ENCODE measurements at places on chromosomes 3 and 15.

- no peak for DNase-seq
These were observed 219.8 kb downstream of the ULK4 start for GRCh38 chr3:41742121-41742520.

DNA sequence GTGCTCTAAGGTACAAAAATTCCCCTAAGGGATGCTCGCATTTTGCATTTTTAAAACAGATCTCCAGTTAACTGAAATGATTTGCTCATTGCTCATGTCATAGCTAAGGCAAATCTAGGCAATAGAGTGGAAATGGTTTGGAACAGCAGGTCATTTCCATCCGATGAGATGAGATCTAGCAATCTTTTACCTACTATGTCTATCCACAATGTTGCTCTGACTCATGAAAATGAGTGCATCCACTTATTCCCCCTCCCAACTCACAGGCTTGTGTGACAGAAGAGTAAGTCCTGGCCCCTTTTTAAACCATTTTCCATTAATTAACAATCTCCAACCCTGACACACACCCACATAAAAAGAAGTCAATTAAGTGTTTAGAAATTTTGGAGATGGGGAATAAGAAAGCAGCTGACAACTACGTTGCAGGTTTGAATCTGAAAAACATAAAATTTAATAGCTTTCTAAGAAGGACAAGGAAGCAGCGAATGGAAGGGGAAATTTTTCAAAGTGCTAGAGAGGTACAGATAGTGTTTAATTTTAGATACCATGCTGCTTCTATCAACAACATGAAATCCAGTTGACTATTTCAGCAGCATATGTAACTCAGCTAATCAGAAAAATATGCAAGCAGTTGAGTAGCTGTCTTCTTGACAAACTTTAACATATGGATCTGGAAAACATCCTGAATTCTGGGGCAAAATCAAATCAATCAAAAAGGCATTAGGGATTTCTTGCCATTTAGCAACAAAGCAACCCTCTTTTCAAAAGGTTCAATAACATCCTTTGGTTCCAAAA is 112.0 kb downstream of the TMCO5A start:
- DNase-seq = no peak

GRCh38 chr3:11596387-11596786 is 47.3 kb downstream of the VGLL4 start:
- DNase-seq = no peak

- no peak for DNase-seq
These were observed 71.3 kb downstream of the NUP210 start for GRCh38 chr3:13348661-13349396.

DNA sequence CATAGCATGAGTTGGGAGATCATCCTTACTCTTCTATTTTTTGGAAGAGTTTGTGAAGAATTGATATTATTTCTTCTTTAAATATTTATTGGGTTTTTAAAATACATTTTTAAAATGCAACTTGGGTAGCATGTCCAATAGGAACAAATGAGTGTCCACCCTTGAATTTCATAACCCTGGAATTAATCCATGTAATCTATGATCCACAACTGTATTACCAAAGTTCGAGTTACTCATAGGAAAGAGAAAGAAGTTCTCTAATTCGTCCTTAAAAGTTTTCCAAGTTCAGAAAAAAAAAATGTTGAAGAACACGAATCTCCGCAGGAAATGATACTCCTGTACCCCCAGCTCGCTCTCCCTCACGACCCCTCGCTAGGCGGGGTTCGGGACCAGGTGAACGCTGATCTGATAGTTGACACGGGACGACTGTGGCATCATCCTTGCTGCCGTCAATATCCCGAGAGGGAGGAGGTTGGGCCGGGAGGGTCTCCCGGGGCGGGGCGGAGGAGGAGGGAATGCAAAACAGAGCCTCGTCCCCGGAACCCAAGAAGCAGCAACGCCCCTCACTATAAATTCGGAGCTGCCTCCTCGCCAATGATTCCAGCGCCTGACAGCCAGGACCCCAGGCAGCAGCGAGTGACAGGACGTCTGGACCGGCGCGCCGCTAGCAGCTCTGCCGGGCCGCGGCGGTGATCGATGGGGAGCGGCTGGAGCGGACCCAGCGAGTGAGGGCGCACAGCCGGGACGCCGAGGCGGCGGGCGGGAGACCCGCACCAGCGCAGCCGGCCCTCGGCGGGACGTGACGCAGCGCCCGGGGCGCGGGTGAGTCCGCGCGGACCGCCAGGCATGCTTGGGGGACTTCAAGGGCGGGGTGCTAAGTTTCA is at the start of gene AGTR1:
AGTR1 (plus strand) TSS at position 598 of the 884 bp plus-strand sequence. CDS start 43,133 bp downstream, outside the sequence.
- no peak for DNase-seq

GRCh38 chr3:19888428-19889152 is 45.4 kb downstream of the EFHB start:
- no peak for DNase-seq

DNA sequence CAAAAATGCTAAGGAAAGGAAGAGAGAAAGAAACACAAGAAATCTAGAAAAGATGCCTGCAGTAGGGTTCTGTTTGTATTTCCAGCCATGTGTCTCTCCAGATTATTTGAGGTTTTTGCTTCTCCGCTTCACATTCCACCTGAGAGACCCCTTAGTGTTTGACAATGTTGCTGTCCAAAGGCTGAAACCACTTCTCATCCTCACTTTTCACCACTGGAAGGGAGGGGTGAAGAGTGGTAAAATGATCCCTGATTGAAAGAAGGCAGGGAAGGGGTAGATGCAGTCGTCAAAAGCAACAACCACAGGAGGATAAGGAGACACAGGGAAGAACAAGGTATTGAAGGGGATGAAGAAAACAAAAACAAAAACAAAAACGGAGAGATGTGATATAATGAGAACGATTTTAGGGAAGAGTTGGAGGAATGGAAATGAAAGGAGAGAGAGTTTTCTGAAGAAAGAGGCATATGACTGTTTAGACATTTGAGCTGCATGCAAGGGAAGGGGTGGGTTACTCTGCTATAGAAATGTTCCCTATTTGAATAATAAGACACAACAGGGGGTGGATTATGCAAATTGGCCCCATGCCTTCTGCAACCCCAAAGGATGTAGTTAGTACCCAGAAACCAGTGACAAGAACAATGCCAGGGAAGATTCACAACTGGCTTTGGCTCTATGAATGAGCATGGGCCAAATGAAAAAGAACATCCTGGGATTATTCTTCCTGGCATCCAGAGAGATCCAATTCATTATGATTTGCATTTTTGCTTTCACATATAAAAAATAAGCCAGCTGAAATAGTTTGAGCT is 235.9 kb downstream of the GAP43 start:
- no peak for DNase-seq

DNA sequence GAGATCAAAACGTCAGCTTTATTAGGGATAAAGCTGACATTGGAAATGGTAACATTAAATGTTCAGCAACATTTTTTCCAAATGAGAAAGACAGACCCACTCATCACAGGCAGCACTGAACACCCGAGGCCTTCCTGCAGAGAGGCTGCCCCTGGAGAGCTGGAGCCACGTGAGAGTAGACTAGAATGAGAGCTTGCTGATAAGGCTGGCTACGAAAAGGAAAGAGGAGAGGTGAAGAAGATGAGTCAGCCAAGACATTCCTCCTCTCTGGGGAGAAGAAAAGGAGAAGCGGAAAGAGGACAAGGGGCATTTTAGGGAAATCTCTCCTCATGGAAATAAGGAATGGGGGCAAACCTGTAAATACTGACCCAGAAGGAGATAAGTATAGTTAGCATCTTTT is 7.3 kb downstream of the CYP19A1 start:
- DNase-seq = no peak

- no peak for DNase-seq
These were observed at the start of gene B3GALNT1 for GRCh38 chr3:161104561-161105551. TSS of gene B3GALNT1 (minus strand) at chr3:161105349. CDS start at chr3:161086754, 18,595 bp downstream.

DNA sequence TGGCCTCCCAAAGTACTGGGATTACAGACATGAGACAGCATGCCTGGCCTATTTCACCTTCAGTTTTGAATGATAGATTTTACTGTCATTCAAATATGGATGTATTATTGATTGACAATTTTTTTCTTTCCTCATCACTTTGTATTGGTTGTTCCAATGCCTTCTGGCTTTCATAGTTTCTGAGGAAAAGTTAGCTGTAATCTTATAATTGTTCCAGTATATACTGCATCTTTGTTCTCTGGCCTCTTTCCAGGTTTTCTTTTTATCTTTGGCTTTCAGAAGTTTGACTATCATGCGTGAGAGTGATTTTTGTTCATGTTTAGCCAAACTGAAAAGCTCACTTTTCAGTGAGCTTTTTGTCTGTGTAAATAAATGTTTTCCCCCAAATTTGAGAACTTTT is 157.1 kb downstream of the RSRC1 start:
- no peak for DNase-seq

DNA sequence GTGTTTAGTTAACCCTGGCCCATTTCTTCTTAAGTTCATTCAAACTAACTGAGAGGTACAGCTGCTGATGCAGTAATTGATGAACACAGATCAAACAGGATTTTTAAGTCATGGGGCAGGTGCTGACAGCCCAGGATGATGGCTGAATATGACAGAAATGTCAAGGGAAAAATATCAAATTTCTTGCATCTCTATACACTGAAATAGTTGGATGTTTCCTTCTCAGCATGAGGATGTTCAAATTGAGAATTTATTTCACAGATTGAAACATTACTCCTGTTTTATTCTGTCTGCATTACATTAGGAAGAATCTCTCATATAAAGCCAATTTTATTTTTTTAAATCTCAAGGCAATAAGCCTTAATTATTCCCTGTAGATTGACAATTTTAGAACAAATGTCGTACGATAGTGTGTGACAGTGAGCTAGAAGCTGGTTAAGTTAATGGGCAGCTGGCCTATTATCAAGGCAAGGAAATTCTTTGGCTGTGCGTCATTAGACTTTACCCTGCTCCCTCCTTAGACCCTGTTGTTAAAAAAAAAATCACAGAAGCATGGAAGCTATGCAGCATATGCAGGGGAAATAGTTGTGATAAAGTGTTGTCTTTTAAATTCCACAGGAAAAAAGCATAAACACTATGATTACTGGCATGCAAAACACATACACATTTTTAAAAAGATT is 183.8 kb upstream of the KCNMB2 start:
- DNase-seq = peak; percentile 47

DNA sequence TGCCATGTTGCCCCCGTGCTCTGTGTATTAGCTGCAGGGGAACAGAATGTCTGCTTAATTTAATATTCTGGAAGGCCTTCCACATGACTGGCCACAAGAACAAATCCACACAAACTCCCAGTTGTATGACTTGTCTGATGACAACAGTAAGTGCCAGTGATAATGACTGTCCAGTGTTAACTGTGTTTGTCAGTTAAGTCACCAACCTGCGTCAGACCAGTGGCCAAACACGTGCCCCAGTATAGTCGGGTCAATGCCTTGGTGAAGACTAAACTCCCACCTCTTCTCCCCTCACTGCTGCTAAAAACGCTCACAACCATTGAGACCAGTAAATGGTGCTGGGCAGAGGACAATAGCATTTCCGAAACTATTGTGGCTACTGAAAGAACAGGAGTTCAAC is 9.8 kb upstream of the ATP13A5 start:
- DNase-seq = no peak

- no peak for DNase-seq
These were observed 7.5 kb upstream of the UBL7 start for GRCh38 chr15:74468341-74469032.
